ENCODE measurements at places on chromosomes 2 and 18.

- DNase-seq: no peak
These were observed 11.3 kb downstream of the OSR1 start for GRCh38 chr2:19346983-19347618.

GRCh38 chr2:3432693-3433338 is 53.3 kb downstream of the TRAPPC12 start:
- no peak for DNase-seq

- no peak for DNase-seq
These were observed 98.3 kb upstream of the LDLRAD4 start for GRCh38 chr18:13120255-13120654.

DNA sequence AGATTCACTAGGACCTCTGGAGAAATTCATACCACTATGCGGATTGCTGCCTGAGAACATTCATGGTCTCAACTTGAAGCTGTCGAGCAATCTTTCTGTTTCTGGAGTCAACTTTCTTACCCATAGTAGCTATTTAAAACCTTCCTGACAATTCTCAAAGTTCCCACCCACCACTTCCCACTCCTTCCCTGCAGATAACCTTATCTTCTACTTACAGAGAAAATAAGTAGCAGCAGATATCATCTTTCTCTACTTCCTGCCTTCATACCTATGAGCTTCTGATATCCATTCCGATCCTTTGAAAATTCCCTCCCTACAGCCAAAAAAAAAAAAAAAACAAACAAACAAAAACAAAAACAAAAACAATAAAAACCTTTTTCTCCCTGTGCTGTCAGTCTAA is 81.2 kb upstream of the CYRIA start:
- no peak for DNase-seq

- no peak for DNase-seq
These were observed 298.2 kb upstream of the ZC3H15 start for GRCh38 chr2:186187854-186188253.

All from activated CD4-positive, alpha-beta T cell treated with anti-CD3 and anti-CD28 coated beads for 48 hours (primary cell).